ENCODE measurements at places on chromosomes 1 and 21. TPM values are rescaled to one million over a fixed set of nuclear protein-coding genes. Genes with fewer than 3 reads are reported as not detected.
A peak's percentile ranks its signal among the peaks of the same experiment; 100 is the strongest.

The LORICRIN gene
- not detected for total RNA-seq

The HES4 gene
- total RNA-seq, result 4.5 TPM

The CFAP74 gene
- total RNA-seq, result 0.39 TPM

- no peak overlapping the region for H3K4me3 ChIP-seq
- no peak for DNase-seq
- H3K4me1 ChIP-seq, result no peaks in the 10 kb centered on the region
- no peak overlapping the region for H3K27ac ChIP-seq
- no peaks in the 10 kb centered on the region for H3K36me3 ChIP-seq
These were observed 73.6 kb upstream of the SLC25A33 start for GRCh38 chr1:9465640-9466039.

DNA sequence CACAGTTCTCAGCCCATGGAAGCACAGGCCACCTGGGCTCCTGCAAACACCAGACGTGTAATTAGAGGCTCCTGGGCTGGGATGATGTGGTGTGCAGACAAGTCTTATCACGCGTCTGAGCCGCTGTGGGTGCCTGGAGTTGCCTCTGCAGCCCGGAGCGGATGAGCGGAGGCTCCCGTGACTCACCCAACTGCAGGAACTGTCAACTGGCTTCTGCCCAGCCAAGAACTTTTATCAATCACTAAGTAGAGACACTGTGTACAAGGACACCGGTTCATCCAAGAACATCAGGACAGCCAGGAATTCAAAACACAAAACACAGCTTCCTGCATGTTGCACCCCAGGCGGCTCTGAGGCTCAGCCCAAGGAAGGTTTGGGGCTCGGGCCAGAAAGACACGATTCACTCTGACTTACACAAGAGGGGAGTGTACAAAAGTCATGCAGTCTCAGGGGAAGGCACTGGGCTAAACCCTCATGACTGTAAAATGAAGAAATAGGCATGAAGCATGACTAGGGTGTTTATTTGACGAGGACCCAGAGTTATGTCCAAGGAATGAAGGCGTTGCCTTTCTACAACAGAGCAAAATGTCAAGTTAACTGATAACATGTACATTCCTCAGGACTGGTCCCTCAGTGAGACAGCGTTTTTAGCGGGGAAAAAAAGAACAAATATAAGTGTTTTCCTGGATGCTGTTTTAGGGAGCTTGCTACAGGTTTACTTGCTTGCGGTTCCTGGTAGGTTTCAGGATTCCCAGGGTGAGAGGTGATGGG lies 21.1 kb downstream of the ERRFI1 start:
- DNase-seq, result no peak
- H3K4me3 ChIP-seq, result no peak overlapping the region

- H3K27ac ChIP-seq, result peak overlapping the region; percentile 95
- H3K4me1 ChIP-seq, result peaks cover 67% of the 10 kb centered on the region
- peak; percentile 29 for DNase-seq
- peak overlapping the region; percentile 99 for H3K4me3 ChIP-seq
- H3K36me3 ChIP-seq, result peaks cover 15% of the 10 kb centered on the region
- H3K27me3 ChIP-seq, result no peaks in the 10 kb centered on the region
These were observed 673 bp downstream of the CD46 start for GRCh38 chr1:207752456-207752998.

GRCh38 chr1:11320153-11320936 lies 47.3 kb downstream of the UBIAD1 start:
- DNase-seq, result peak; percentile 91
- H3K4me1 ChIP-seq, result peaks cover 16% of the 10 kb centered on the region
- H3K36me3 ChIP-seq, result no peaks in the 10 kb centered on the region
- H3K27me3 ChIP-seq, result no peaks in the 10 kb centered on the region
- no peak overlapping the region for H3K27ac ChIP-seq
- H3K4me3 ChIP-seq, result no peak overlapping the region

GRCh38 chr1:179971563-179972496 lies 17.2 kb downstream of the CEP350 start:
- peak overlapping the region; percentile 4 for H3K27ac ChIP-seq
- DNase-seq, result no peak
- H3K36me3 ChIP-seq, result no peaks in the 10 kb centered on the region
- no peaks in the 10 kb centered on the region for H3K27me3 ChIP-seq

DNA sequence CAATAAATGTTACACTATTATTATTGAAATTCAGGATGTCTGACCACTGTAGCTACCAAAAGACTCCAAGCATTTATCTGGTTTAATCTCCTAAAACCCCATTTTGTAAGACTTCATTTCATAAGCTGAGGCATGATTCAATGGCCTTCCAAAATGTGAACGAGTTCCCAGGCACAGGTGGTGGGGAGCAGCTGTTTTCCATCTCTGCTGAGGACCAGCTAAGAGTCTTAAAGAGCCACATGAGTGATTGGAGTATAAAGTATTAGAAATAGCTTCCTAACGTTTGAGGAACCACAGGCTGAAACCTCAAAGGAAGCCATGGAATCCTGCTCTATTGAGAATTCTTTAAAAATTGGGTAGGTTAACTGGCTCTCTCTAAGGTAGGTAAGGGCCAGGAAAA lies 44.9 kb downstream of the SEC16B start:
- H3K4me3 ChIP-seq, result no peak overlapping the region
- H3K4me1 ChIP-seq, result peaks cover 26% of the 10 kb centered on the region
- H3K27ac ChIP-seq, result no peak overlapping the region
- no peak for DNase-seq

DNA sequence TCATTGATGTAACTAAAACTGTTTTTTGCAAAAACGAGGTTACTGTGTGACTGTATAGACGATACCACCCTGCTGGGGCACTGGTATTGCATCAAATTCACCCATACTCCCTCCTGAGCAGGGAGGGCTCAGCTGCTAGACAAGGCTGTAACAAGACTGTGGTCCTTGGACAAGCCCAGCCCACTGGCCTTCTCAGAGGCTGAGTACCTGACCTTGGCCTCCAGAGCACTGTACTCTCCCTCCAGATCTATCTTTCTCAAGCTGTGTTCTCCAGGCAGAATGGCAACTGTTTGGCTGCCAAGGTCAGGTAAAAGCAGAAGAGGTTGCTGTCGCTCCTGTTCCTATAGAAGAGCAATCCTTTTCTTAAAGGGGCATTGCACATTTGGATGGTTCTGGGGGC lies 8.5 kb downstream of the OLFML2B start:
- peaks cover 16% of the 10 kb centered on the region for H3K36me3 ChIP-seq
- H3K4me1 ChIP-seq, result peaks cover 24% of the 10 kb centered on the region
- DNase-seq, result no peak
- no peak overlapping the region for H3K27ac ChIP-seq
- H3K27me3 ChIP-seq, result no peaks in the 10 kb centered on the region

DNA sequence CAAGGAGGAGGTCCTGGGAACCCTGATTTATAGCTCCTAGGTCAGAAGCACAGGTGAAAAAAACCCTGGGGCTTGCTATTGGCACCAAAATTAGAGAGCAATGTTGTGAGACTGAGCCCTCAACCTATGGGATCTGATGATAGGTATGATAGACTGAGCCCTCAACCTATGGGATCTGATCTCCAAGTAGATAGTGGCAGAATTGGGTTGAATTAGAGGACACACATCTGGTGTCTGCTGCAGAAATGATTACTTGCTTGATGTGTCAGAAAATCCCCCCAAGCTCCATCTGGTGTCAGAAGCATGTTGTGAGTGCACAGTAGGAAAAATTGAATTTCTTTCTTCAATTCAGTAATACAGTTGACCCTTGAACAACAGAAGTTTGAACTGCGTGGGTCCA lies 62.4 kb downstream of the MAP3K21 start:
- peaks cover 24% of the 10 kb centered on the region for H3K4me1 ChIP-seq
- no peak overlapping the region for H3K27ac ChIP-seq
- no peak for DNase-seq
- H3K36me3 ChIP-seq, result peaks cover 7% of the 10 kb centered on the region

GRCh38 chr21:39251326-39251725 lies 62.1 kb downstream of the BRWD1 start:
- no peak overlapping the region for H3K27ac ChIP-seq
- no peak for DNase-seq
- no peaks in the 10 kb centered on the region for H3K4me1 ChIP-seq
- H3K36me3 ChIP-seq, result peaks cover 49% of the 10 kb centered on the region
- H3K4me3 ChIP-seq, result no peak overlapping the region

GRCh38 chr1:180579961-180580611 lies 21.3 kb downstream of the OVAAL start:
- H3K4me1 ChIP-seq, result no peaks in the 10 kb centered on the region
- no peaks in the 10 kb centered on the region for H3K36me3 ChIP-seq
- no peak for DNase-seq
- H3K4me3 ChIP-seq, result no peak overlapping the region
- H3K27me3 ChIP-seq, result no peaks in the 10 kb centered on the region

DNA sequence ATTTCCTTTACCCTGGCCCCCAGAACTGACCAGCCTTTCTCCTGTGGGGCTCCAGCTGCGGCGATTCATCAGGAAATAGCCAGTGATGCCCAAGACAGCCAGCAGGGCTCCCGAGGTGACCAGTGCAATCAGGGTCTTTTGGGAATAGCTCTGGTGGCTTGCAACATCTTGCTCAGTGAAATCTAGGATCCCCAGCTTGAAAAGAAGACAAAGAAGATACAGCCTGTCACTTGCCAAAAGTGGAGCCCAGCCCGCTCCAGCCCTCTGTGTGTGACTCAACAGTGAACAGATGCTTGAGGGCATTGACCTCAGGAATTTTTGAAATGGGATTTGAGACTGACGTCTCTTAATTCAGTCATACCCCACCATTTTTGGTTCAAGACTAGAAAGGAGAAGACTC lies 22.3 kb downstream of the CD34 start:
- no peak for DNase-seq
- H3K27me3 ChIP-seq, result peaks cover 8% of the 10 kb centered on the region
- no peak overlapping the region for H3K27ac ChIP-seq
- H3K4me3 ChIP-seq, result no peak overlapping the region
- no peaks in the 10 kb centered on the region for H3K36me3 ChIP-seq
- H3K4me1 ChIP-seq, result peaks cover 7% of the 10 kb centered on the region

- H3K27me3 ChIP-seq, result no peaks in the 10 kb centered on the region
- peak; percentile 81 for DNase-seq
- H3K4me3 ChIP-seq, result no peak overlapping the region
- H3K27ac ChIP-seq, result no peak overlapping the region
These were observed 150.6 kb downstream of the RWDD3 start for GRCh38 chr1:95384567-95384966.
